Activated B cell treated with CpG ODN at 0.5 μM for 24 hours (primary cell): ENCODE measurements at places on chromosomes 7 and 10. TPM values are rescaled to one million over a fixed set of nuclear protein-coding genes. Genes with fewer than 3 reads are reported as not detected.

Gene ZNF775
- total RNA-seq: 8.0 and 8.8 TPM in 2 replicates

DNA sequence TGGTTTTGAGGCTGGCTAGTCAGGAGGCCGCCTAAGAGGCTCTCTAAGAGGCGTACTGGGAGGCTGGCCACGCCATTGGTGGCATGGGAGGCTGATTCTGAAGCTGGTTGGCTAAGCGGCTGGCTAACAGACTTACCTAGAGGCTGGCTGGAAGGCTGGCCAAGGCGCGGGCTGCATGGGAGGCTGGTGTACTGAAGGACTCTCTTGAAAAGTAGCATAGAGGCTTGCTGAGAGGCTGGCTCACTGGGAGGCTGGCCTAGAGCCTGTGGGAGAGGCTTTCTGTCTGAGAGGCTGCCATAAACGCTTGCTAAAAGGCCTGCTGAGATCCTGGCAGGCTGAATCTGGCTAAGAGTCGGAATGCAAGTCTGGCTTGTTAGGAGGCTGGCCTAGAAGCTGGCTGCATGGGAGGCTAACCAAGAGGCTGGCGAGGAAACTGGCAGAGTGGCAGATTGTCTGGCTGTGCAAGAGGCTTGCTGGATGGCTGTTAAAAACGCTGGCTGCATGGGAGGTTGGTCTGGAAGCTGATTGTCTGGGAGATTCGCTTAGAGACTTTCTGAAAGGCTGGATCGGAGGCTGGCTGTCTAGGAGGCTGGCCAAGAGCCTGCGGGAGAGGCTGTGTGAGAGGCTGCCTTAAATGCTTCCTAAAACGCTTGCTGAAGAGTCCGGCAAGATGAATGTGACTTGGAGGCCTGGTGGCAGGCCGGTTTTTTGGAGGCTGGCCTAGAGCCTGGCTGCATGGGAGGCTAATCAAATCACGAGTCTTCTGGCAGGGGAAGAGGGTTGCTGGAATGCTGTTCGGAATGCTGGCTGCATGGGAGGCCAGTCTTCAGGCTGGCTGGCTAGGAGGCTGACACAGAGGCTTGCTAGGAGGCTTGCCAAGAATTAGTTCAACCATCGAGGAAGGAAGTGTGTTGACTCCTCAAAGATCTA lies 134.2 kb downstream of the OR13A1 start:
- no peak for DNase-seq

DNA sequence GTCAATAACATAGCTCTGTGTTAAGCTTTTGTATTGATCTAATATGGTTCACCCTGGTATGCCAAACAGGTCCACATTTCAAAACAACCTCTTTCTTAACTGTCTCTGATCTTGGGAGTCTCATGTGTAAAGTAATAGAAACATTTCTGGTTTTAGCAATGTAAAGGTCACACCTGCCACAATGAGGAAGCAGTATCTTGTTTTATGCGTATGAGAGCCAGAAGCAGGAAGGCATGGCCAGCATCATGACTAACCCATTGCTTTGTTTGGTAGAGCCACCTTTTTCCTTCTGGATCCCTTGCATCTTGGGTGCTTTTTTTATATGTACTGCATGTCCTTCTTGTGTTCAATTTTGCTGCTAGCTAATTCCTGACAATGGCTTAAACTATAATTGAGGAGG lies 411.3 kb upstream of the SEMA3C start:
- no peak for DNase-seq

DNA sequence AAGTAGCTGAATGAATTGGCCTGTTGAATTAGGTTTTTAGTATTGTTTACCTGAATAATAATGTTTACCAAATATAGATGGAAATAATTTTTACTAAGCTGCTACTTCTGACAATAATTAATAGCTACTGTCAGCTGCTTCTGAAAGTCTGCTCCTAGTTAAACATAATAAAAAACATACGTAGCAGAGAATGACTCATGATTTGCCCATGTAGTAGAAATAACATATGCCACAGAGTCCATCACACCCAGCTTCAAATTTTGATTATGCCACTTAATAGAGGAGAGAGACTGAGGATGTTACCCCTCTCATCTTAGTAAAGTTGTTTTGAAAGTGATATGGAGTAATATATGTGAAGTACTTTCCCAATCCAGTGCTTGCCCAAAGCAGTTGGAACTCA lies 57.6 kb upstream of the MDFIC start:
- no peak for DNase-seq

GRCh38 chr10:77197544-77197943 lies 440.1 kb downstream of the KCNMA1 start:
- no peak for DNase-seq
